Chondrocyte (in vitro differentiated cells): ENCODE measurements at places on chromosomes 2 and 18.

DNA sequence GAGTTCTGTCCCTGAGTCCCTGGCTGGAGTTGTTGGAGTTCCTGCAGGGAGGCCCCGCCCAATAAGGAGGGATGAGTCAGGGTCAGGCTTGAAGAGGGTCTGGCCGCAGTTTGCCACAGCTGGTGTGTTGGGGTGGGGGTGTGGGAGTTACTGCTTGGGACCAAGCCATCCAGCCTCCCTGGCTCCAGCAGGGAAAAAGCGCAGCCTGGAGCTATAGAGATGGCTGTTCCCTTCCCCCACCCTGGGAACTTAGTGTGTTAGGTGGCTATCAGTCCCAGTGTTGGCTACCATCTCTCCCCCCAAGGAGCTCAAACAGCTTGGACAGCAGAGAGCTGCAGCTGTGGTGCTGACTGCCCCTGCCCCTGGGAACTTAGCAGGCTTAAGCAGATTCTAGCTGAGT lies 13.2 kb upstream of the TANK start:
- DNase-seq = no peak

DNA sequence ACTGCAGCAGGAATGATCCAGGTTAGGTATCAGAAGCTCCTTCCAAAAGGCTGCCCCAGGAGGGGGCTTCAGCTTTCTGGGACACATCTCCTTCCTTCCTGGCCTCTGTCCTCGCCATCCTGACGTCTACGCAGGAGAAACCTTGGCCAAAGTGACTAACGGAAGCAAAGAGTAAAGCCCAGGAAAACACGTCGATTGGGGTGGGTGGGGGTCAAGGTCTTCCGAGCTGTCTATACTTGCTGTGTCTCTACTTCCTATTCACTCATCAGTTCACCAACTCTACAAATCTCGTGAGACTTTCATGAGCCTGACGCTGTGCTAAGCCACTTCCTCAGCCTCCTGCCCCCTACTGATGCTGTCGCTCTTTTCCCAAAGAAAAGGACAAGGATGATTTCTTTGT lies 212.6 kb downstream of the TNS1 start:
- no peak for DNase-seq

GRCh38 chr18:44708451-44709083 lies 27.9 kb downstream of the SETBP1 start:
- DNase-seq = no peak

DNA sequence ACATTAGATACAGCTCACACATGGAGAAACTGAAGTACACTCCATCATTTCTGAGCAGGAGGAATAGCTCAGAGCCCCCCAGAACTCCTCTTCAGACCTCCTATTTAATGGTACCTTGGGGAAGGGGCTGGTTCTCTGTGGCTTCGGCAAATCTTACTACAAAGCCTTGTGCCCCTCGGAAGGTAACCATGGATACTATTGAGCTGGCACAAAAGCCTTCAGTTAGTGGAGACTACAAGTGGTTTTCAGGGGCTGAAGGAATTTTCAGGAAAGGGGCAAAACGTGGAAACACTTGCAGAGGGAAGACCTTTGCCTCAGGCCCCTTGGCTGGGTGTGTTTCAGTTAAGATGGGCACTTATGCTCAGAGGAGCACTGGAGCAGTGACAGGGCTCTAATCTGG lies 1.1 kb upstream of the FAM237A start:
- DNase-seq = no peak

- no peak for DNase-seq
These were observed 21.8 kb downstream of the DOK1 start for GRCh38 chr2:74576211-74576862.

- no peak for DNase-seq
These were observed 197.5 kb upstream of the ARL4C start for GRCh38 chr2:234694244-234695013.

DNA sequence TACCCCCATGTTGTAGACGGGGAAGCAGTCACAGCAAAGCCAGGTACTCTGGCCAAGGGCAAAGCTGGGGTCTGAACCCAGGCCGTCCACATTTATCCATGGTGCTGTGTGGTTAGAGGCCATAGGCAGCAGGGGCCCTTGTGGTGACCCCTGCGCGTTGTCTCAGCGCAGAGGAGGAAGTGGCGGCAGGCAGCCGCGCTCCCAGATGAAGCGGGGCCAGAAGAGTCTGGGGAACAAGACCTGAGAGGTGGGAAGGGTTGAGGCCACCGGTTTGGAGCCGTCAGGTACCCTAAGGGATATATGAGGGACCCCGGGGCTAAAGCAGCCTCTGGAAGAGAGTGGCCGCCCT lies 770 bp downstream of the ZNF396 start:
- no peak for DNase-seq

DNA sequence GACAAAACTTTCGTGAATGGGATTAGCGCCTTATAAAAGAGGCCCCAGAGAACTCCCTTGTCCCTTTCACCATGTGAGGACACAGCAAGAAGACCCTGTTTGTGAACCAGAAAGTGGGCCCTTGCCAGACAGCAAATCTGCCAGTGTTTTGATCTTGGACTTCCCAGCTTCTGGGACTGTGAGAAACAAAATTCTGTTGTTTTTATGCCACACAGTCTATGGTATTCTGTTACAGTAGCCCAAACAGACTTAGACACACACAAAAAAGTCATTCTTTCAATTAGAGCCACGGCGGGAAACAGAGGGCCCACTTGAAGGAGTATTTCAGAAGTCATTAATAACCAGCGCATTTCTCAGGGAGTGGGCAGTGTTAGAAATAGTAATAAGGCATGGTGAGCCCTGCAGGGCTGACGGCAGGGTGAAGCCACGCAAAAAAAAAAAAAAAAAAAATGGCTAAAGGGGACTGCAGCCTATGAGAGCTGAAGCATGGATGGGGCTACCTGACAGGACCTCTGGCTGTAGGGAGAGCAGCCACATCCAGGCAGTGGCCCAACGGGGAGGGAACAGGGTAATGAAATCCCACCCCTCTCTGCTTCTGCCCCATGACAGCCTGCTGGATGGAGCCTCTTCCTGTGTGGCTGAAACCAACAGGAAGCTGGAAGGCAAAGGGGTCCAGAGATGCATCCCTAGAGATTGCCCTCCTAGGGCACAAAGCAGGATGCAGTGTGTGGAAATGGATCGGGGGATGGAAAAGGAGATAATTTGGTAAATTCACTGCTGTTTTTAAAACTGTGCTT lies 189.3 kb downstream of the KCNS3 start:
- DNase-seq = no peak

- DNase-seq = no peak
These were observed 3.7 kb downstream of the PRKAG3 start for GRCh38 chr2:218827701-218828476.

DNA sequence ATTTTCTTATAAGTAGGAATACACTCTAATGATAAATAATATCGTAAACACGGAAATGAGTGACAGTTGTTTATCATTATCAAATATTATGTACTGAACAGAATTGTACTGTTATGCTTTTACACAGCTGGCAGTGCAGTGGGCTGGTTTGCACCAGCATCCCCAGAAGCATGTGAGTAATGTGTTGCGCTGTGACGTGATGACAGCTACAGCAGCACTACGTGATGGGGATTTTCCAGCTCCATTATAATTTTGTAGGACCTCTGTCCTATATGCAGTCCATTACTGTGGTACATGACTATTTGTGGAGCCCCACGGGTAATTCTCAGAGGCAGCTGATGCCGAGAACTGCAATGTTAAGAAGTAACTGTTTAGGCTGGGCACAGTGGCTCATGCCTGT lies 77.3 kb upstream of the ATG16L1 start:
- no peak for DNase-seq

- DNase-seq = no peak
These were observed 305.8 kb upstream of the GULP1 start for GRCh38 chr2:187985923-187986322.

DNA sequence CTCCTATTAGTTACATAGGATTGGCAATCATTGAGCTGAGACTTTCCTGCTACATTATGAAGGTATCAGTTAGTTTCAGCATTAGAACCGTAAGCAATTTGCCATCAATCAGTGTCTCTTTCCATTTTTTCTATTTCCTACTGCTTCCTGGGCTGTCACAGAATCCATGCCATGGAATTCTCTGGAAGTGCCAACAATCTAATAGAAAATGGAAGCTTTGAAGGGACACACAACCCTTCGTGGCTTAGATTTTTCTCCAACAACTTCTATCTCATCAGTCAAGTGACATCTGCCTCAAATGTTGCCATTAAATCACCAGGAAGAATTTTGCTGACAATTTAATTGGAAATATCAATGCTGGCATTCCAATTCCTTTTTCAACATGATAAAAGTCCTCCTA lies 183.5 kb upstream of the PARD3B start:
- no peak for DNase-seq

DNA sequence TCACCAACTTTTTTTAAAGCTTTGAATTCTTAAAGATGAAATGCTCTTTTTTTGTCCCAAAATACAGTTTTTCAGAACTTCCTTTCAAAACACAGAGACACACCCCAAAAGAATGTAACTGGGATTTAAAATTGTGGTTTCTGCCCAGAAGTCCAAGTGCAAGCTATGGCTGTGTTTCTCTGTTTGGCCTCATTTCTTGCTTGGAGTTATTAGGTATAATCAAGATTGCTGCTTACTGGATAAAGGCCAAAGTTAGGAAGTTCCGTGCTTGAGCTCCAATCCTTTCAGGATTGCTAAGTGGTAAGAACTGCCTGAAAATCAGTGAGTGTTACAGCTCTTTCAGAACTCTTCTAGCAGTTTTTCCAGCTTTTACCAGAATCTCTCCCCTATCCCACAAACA lies 16.9 kb downstream of the ZBTB7C start:
- DNase-seq = no peak

DNA sequence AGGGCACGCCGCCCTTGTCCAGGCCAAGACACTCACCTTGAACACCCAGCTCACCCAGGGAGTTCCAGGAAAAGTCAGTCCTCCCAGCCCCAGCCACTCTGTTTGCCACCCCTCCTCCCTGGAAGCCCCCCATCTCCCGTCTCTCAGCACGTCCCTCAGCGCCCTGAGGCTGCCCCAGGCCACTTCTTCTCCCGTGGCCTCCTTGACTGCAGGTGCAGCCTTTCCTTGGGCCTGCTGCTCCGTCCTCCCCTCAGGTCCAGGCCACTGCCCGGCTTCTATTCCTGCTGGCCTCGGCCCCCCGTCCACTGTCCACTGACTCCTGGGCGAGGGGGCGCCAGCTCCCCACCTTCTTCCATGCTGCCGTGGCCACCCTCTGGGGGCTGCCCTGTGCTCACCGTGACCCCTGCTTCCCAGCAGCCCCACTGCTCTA lies 239.1 kb downstream of the HDAC4 start:
- DNase-seq = peak; percentile 82

- DNase-seq = no peak
These were observed 24.7 kb downstream of the ST8SIA5 start for GRCh38 chr18:46732201-46732600.

DNA sequence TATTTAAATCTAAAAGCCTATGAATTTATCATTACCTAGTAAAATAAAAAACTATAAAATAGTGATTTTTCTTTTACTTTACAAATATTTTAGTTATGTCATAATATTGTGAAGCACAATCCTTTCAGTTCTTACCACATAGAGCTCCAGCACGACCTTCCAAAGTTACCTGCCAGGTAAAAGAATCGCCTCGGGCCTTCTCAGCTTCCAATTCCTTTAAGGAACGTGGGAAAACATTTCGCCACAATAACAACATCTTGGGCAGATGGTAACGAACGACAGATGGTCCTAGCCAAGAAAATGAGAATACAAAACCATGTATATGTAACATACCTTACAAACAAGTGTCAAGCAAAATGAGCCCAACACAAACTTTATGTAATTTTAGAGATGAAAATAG lies 23.7 kb downstream of the HEATR5B start:
- no peak for DNase-seq
